ENCODE measurements at places on chromosomes 1 and 21.

DNA sequence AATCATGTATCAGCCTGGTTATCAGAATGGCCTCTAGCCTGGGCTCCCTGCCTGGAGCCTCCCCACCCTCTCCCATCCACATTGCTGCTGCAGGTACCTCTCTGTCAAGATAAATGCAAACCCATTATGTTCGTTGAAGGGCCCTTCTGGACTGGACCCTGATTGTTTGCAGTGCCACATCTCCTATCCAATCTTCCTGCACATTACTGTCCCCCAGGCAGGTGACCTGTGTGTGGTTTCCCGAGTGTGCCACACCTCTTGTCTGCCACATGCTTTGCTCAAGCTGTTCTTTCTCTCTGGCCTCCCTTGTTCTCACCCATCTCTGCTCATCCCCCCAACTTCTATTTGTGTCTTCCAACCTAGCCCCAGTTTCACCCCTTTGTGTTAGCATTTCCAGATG is 32.4 kb downstream of the IER5 start:
- no peak for DNase-seq

- DNase-seq, result no peak
These were observed 4.6 kb downstream of the LRRC8C start for GRCh38 chr1:89637496-89637895.

- no peak for DNase-seq
These were observed 59.2 kb downstream of the TLR5 start for GRCh38 chr1:223083831-223084230.

GRCh38 chr21:36522219-36522808 is 42.4 kb upstream of the CLDN14 start:
- DNase-seq, result no peak

GRCh38 chr1:186780076-186780475 is 48.7 kb upstream of the PLA2G4A start:
- no peak for DNase-seq

All from effector memory CD8-positive, alpha-beta T cell (primary cell).